Activated CD4-positive, alpha-beta T cell treated with anti-CD3 and anti-CD28 coated beads, Interleukin-2, amount 10 ng/mL, durations not matched to agents 24 days and 14 days (primary cell): ENCODE measurements at places on chromosomes 3 and 15.

GRCh38 chr3:114377426-114377825, 83.6 kb downstream of the TIGIT start:
- H3K27me3 ChIP-seq, result no peaks in the 10 kb centered on the region
- no peak for DNase-seq
- H3K4me1 ChIP-seq, result no peaks in the 10 kb centered on the region

DNA sequence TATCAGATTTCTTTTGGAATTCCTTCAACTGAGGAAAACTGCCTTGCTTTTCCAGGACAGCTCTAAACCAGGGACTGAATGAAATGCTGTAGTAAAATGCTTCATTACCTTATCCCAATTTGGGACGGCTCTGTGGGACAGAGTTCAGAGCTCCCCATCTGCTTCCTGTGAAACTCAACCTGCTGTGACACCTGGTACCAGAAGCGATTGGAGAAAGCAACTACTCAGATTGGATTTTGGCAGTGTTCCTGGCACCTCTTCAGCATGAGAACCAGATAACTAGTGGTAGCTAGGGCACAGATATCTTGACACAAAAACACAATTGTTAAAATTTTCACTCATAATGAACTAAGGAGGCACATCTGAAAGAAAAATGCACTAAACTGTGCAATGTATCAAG, 539.1 kb downstream of the SI start:
- DNase-seq, result no peak
- H3K4me3 ChIP-seq, result no peak overlapping the region
- H3K36me3 ChIP-seq, result no peaks in the 10 kb centered on the region
- H3K27ac ChIP-seq, result no peak overlapping the region
- no peaks in the 10 kb centered on the region for H3K27me3 ChIP-seq
- H3K4me1 ChIP-seq, result no peaks in the 10 kb centered on the region

GRCh38 chr3:6025032-6025431, 835.9 kb upstream of the GRM7 start:
- no peak for DNase-seq
- H3K27me3 ChIP-seq, result no peaks in the 10 kb centered on the region
- no peaks in the 10 kb centered on the region for H3K36me3 ChIP-seq
- H3K4me1 ChIP-seq, result no peaks in the 10 kb centered on the region
- no peak overlapping the region for H3K4me3 ChIP-seq
- no peak overlapping the region for H3K27ac ChIP-seq

DNA sequence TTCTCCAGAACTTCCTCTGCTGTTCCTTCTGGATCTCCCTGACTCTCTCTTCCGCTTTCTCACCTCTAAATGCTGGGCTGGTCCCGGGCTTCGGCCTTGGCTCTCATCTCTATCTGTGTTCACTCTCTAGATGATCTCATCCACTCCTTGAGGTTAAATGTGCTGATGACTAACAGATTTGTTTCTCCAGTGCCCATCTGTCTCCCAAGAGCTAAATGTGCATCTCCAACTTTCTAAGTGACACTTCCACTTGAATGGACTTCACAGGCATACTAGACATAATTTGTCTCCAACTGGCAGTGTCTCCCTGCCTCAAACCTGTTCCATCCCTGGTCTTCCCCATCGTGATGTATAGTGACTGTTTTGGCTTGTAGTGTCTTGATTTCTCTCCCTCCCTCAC, 95.3 kb downstream of the ITPR1 start:
- peaks cover 27% of the 10 kb centered on the region for H3K4me1 ChIP-seq
- no peaks in the 10 kb centered on the region for H3K27me3 ChIP-seq
- no peak for DNase-seq
- peaks cover 7% of the 10 kb centered on the region for H3K36me3 ChIP-seq
- H3K27ac ChIP-seq, result peak overlapping the region; percentile 12

GRCh38 chr3:107512108-107512507, 10.7 kb upstream of the BBX start:
- peaks cover 32% of the 10 kb centered on the region for H3K27me3 ChIP-seq
- H3K27ac ChIP-seq, result no peak overlapping the region
- no peak overlapping the region for H3K4me3 ChIP-seq
- no peaks in the 10 kb centered on the region for H3K4me1 ChIP-seq
- no peaks in the 10 kb centered on the region for H3K36me3 ChIP-seq

DNA sequence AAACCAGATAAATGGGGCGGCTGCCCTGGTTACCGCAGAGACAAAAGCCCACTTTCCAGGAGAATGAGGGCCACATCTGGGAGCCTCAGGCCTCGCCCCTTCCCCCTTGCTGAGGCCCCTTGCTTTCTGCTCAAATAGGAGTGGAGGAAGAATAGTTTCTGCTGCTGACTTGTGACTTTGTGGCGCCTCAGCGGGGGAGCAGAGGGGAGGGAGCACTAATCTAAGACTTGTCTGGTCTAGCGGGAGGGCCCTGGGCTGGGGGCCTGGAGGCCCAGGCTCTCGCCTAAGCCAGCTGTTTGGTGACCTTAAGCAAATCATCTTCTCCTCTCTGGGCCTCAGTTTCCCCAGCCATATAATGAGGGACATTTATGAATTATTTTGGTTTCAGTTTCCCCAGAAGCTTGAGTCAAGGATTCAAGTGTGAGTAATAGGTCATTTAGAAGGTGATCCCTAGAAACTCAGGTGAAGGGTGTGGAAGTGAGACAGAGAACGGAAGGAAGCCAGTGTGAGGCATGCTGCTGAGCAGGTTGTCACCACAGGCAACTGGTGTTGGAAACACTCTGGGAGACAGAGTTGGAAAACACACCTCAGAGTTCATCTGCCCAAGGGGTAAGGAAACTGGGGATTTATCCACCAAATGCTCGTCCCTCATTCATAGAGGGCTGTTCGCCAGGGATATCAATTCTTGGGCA, 25.9 kb upstream of the SMAD3 start:
- no peak for DNase-seq
- H3K4me1 ChIP-seq, result peaks cover 51% of the 10 kb centered on the region
- H3K27ac ChIP-seq, result peak overlapping the region; percentile 3
- H3K36me3 ChIP-seq, result no peaks in the 10 kb centered on the region

DNA sequence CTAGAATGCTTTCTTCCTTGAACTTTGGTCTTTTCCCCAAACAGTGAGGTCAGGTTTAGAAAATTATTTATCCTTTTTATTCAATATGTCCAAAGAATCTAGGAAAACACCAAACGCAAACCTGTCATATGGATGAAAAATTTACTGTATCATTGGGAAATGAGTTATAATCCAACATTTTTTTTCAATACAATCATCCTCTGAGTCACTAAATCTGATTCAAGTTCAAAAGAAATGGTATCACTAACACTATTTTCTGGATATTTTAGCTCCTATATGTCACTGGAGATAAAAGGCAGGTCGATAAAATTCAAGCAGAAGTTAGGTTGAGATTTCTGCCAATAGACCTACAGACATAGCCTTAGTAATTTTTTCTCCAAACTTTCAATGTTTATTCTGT, 591.6 kb upstream of the AGTR1 start:
- H3K36me3 ChIP-seq, result no peaks in the 10 kb centered on the region
- no peaks in the 10 kb centered on the region for H3K4me1 ChIP-seq
- no peak overlapping the region for H3K4me3 ChIP-seq
- H3K27me3 ChIP-seq, result no peaks in the 10 kb centered on the region
- no peak overlapping the region for H3K27ac ChIP-seq
